Stimulated activated CD8-positive, alpha-beta memory T cell treated with anti-CD3 and anti-CD28 coated beads, Interleukin-2, amount 100 ng/mL, for 1 hour (primary cell): ENCODE measurements at places on chromosomes 4 and X.

DNA sequence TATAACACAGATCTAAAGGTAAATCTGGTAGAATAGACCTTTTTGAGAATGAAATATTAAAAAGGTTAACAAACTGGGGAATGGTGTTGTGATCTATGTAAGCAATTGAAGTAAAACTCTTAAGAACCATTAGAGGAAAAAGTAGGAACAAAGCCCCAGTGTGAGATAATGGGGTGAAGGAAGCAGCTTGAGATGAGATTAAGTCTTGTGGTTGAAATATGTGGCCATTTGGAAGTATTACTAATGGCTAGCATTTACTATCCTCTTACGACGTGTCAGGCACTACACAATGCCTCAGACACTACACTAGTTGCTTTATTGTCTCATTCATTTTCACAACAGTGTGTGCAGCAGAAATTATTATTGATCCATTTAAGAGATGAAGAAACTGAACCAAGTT, 25.9 kb upstream of the NDNF start:
- DNase-seq = no peak

GRCh38 chr4:56906489-56907393, 959 bp upstream of the REST start:
- DNase-seq = no peak

GRCh38 chr4:90419124-90419711, 292.0 kb downstream of the CCSER1 start:
- no peak for DNase-seq

DNA sequence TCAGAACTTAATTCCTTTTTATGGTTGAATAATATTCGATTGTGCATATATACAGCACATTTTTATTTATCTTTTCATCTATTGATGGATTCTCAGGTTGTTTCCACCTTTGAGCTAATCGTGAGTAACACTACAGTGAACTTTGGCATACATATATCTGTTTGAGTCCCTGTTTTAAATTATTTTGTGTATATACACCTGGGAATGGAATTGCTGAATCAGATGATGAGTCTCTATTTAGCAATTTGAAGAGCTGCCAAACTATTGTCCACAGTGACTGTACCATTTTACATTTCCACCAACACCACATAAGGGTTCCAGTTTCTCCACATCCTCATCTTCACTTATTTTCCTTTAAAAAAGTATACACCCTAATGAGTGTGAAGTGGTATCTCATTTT, 166.2 kb upstream of the FGF13 start:
- no peak for DNase-seq

GRCh38 chrX:21725496-21725895, 32.4 kb downstream of the SMPX start:
- DNase-seq = no peak

DNA sequence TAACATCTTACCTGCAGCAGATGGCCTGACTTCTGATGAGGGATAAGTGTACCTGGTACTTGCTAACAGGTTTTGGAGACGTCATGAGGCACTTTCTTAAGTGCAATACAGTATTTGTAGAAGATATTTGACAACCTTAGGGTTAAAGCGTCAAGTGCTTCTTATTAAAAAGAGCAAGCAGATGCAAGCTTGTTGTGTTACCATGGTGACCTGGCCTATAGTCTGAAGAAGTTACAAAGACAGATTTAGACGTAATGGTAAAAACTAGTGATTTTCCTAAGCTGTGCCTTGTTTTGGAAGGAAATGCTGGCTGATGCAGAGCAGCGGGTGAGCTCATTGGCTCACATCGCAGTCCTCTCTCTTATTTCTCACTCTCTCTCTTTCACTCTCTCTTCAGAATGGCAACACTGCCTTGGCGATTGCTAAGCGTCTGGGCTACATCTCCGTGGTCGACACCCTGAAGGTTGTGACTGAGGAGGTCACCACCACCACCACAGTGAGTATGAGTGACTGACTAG, 243.6 kb downstream of the ANK2 start:
- DNase-seq = no peak

- no peak for DNase-seq
Observed at GRCh38 chr4:157115613-157116335, 39.8 kb downstream of the GLRB start.

DNA sequence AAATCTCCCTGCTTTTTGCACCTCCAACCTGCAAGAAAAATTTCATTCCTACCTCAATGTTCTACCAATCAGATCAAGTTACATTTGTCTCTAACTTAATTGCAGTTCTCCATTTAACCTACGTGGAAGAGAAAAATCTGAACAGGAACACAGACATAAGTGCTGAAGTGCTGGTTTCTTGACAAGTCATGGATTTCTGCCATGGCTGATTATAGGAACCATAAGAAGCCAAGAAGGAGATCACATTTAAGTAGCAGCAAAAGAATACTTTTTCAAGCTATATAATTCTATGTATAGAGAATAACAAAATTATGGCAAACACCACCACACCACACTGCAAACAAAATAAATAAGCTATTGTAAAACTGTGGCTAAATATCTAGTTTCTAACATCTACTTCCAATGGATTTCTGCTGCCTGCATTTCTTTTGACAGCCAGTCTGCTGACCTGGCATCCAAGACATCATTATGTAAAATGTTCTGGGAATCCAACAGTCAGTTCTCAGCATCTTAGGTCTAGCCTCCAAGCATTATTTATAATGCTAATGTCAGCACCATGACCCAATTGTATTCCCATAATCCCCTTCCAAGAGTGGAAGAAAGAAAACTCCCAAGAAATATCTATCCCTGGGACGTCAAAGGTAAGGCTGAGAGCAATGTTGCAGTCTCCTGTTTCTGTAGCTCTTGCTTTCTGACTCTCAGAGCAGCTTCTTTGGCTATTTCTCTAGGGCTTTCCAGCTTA, 50.8 kb upstream of the GAB1 start:
- no peak for DNase-seq

DNA sequence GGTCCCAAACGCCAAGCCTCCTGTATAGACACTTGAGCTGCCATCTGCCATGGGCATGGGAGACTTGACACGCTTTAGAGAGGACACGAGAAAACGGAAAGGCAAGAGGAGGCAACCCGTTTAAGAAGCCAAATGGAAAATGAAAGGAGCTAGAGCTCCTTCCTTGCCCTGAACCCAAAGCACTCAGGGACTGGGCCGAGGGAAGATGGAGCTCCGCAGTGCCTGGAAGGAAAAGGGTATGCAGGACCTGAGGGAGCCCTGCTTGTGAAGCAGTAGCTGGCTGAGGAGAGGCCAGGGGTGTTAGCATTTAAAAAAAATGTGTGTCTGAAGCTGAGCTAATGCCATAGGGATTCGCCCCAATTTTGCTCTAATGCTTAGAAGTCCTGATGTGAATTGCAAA, 15.1 kb downstream of the MCF2 start:
- DNase-seq = no peak

DNA sequence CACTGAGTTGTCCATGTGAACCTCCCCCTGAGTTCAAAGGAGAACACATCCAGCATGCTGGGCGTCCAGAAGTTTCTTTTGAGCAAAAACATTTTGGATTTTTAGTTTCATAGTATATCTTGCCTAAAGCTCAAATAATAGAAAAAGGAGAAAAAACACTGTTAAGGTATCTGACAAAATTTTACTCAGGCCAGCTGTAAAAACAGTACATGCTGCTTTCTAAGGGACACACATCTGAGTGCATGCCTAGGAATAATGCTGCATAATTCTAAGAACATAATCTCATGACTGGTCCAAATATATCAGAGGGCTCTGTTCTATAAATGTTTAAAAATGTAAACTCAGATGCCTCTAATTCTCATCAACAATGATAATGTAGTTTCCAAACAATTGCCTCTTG, 561.3 kb upstream of the INTU start:
- no peak for DNase-seq

GRCh38 chr4:95980877-95981360, 141.0 kb downstream of the PDHA2 start:
- DNase-seq = no peak

- no peak for DNase-seq
Observed at GRCh38 chr4:56863441-56864139, 42.1 kb upstream of the SPINK2 start.

GRCh38 chr4:150976478-150977118, 38.5 kb downstream of the LRBA start:
- DNase-seq = no peak

GRCh38 chr4:126890994-126891393, 741.8 kb upstream of the INTU start:
- no peak for DNase-seq

GRCh38 chr4:77590482-77590881, 15.1 kb upstream of the CXCL13 start:
- DNase-seq = no peak

- no peak for DNase-seq
Observed at GRCh38 chr4:41646862-41647261, 101.7 kb downstream of the PHOX2B start.

DNA sequence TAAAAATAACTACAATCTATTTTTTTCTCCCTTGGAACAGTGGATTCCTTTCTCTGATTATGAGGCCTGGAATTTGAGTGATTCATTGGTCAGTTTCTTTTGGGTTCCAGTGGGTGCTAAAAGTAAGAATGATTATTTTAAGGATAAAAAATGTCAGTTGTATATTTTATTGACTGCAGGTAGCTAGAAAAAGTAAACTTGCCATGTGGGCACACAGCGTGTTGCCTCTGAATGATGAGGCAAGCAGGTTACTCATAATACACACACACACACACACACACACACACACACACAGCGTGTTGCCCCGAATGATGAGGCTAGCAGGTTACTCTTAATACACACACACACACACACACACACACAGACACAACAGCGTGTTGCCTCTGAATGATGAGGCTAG, 13.8 kb downstream of the GALNT7 start:
- no peak for DNase-seq

- DNase-seq = no peak
Observed at GRCh38 chr4:189548484-189549125, 392.1 kb upstream of the FRG1 start.

GRCh38 chr4:121764702-121765367, at the start of gene SMIM43:
Gene SMIM43 (minus strand): TSS chr4:121765164. CDS start chr4:121765105, 59 bp downstream.
- no peak for DNase-seq

DNA sequence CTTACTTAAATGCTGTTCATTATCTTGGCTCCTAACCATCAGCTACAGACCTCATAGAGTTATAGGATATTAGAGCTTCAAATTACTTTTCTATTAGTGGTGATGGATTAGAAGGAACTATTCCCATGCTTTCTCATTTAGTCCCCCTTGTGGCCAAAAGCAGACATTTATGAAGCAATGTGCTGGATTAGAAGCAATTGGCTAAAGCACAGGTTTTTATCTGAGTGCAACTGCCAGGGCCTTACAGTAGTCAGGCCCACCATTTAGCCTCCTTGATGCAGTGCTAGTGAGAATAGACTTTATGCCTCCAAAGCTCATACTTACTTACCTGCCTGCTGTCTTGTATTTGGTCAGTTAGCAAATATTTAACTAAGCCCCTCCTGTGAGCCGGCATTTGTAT, 93.0 kb downstream of the TSPAN7 start:
- DNase-seq = no peak

- DNase-seq = no peak
Observed at GRCh38 chrX:49725923-49726904, 30.4 kb upstream of the PAGE1 start.

DNA sequence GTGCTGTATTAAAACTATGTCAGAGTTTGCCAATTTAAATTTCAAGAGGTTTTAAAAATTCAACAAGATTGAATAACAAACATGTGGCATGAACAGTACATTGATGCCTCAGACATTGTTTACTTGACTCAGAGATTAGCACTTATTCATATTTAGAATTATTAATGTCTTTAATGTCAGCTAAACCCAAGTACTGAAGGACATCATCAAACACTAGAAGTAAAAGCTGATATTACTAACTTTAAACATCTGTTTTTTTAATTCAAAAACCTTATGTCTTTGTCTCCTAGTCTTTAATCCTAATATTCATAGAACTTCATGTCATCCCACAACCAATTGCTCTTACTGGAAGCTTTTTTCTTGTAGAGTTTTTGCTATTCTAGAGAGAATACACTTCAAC, 406.2 kb upstream of the PCDH7 start:
- DNase-seq = no peak

GRCh38 chrX:49060914-49061313, 2.1 kb downstream of the CCDC120 start:
- DNase-seq = no peak

DNA sequence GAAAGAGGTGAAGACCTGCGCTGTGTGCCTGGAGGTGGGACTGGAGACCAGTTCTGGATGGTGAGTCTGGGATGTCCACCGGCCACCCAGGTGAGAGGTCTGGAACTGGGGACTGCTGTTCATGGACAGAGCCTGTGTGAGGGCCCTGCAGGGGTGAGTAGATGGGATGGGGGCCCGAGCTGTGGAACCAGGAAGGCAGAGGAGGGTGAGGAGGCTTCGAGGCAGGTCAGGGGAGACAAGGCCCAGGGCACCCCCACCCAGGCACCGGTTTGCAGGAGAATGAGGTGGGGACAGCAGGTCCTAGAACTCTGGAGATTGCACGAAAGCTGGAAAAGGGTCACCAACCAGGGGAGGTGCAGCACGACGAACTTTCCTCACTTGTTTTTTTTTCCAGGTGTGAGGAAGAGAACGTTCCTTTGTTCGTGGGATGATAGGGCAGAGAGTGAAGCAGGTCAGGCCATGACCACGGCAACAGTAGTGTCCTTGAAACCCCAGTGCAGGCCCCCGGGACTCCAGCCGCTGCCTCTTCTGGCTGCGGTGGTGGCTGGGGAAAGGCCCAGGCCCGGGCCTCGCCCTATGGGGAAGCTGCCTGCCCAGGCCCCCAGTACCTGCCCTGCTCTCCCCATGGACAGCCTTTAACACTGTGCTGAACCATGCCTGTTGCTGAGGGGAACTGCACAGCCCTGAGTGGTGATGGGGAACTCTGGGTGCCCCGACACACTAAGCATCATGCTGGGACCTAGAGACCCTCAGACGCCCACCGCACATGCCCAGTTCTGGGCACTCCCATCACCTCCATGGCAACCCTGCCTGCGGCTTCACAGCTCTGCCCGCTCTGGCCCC, 22.9 kb downstream of the TNIP2 start:
- no peak for DNase-seq

DNA sequence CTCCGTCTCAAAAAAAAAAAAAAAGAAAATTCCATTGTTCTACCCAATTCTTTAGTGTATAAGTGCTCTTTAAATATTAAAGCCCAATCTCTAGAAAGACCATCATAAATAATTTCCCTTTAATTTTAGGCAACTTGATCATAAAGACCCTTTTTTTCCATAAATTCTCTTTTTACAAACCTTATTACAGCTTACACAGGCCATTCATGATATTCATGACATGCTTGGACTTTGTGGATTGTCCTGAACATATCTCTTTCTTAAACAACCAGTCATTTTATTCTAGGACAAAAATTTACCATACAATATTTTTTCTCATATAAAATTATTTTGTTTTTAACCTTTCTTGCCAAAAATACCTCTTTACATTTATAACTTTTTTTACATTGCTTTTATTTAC, 30.5 kb downstream of the TLR8 start:
- DNase-seq = no peak
